NCI-H774 (cell line): ENCODE measurements at places on chromosomes 3 and 15.

GRCh38 chr3:108713816-108714215 is 43.4 kb downstream of the RETNLB start:
- no peak for DNase-seq

- DNase-seq = no peak
These were observed 363.5 kb downstream of the IGSF11 start for GRCh38 chr3:118671192-118671591.

- no peak for DNase-seq
These were observed 1.8 kb upstream of the MYL3 start for GRCh38 chr3:46865031-46865507.

- no peak for DNase-seq
These were observed 29.5 kb downstream of the ATOSA start for GRCh38 chr15:52649686-52650085.

DNA sequence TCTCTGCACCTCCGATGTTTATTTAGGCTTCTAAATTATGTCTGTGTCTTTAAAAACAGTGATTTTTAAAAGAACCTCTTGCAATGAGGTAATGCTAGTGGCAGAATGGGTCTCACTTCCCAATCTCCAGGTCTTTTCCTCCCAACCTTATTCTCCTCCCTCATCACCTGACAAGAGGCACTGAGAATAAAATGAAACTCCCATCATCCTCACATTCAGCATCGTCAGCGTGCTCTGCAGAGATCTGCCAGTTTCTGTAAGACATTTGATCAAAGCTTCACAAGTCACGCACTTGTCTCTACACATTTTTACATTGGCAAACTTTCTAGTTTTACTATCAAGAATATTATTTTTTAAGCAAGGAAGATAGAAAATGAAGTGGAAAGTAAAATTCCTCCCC is 420.5 kb downstream of the GABRB3 start:
- DNase-seq = no peak

DNA sequence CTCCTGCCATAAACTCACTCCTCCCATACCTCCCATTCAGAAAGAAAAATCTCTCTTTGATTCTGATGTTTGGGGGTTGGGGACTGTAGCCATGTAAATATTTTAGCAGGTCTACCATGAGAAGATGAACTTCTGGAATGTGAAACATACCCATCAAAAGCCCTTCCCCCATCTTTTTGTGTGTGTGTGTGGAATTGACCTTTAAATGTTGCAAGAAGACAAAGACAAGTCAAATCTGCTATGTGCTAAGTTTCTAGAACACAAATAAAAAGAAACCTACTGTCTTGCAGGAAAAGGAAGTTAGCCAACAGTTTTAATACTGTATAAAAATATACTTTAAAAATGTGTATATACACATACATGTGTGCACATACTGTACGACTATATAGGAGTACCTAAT is 29.7 kb upstream of the USP50 start:
- no peak for DNase-seq
